ENCODE measurements at places on chromosomes 7 and 10.
A peak's percentile ranks its signal among the peaks of the same experiment; 100 is the strongest.

GRCh38 chr7:15998617-15999016, 312.1 kb upstream of the MEOX2 start:
- no peak for DNase-seq

- no peak for DNase-seq
Measured at GRCh38 chr7:122137251-122138077, 6.6 kb downstream of the AASS start.

GRCh38 chr10:11949152-11949551, 93.5 kb downstream of the UPF2 start:
- no peak for DNase-seq

GRCh38 chr10:86252079-86252478, 114.5 kb downstream of the GRID1 start:
- DNase-seq = no peak

DNA sequence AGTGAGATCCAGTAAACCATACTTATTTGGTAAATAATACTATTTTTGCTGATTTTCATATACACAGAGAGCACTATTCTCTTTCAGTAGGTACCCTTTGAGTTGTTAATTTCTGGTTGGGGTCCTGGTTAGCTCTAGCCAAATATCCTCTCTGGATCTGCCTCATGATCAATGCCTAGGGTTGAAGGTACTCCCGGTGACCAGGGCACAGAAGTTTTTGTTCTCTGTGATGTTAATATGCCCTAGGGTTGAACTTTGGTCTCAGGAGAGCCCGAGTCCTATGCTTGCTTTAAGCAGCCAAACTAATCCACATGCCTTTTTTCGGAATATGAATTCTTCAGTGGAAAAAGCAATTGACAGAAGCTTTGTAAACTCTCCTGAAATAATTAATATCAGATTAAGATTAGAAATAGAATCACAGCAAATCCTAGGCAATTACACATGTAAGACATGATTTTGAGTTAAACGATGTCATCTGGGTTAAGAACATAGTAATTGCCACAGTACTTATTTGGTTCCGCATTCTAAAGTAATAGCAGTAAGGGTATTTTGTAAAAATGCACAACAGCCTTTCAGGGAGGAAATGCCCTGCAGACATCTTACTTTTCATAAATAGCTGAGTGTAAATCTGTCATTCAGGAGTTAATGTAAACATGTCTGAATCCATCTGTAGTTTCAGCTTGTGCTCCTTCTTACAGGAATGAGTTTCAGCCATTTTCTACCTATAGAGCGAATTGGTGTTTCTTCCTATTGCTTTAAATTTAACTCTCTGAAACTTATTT, 10.1 kb downstream of the CHN2 start:
- DNase-seq = no peak

GRCh38 chr7:50584793-50585408, 19.7 kb upstream of the DDC start:
- no peak for DNase-seq

GRCh38 chr7:79615871-79616640, 162.6 kb upstream of the MAGI2 start:
- DNase-seq = no peak

DNA sequence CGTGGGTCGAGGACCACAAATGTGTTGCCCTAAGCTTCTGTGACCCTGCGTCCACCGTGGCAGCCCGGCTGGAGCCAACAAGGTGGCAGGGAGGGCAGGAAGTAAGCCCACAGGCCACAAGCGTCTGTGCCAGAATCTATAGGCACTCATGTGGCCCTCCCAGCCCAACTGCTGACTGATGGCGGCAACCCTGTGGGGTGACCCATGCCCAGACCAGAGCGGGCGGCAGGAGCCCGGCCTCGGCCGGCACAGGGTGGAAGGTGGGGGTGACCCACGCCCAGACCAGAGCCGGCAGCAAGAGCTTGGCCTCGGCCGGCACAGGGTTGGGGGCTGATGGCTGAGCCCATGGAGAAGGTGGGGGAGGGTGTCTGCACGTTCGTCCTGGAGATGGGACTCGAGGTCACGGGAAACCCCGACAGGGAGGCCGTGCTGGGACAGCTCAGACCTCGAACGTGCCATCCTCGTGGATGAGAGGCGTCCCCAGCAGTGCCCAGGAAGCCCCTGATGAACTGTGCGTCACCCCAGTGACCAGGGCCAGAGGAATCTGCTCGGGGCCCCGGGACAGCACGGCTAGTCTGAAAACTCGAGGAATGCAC, 181.0 kb downstream of the ELFN1 start:
- no peak for DNase-seq

GRCh38 chr7:43767311-43767710, 8.8 kb downstream of the BLVRA start:
- DNase-seq = no peak

GRCh38 chr7:91345449-91345848, 81.2 kb downstream of the FZD1 start:
- no peak for DNase-seq

GRCh38 chr10:26881600-26882331, 21.0 kb upstream of the ABI1 start:
- DNase-seq = peak; percentile 66

DNA sequence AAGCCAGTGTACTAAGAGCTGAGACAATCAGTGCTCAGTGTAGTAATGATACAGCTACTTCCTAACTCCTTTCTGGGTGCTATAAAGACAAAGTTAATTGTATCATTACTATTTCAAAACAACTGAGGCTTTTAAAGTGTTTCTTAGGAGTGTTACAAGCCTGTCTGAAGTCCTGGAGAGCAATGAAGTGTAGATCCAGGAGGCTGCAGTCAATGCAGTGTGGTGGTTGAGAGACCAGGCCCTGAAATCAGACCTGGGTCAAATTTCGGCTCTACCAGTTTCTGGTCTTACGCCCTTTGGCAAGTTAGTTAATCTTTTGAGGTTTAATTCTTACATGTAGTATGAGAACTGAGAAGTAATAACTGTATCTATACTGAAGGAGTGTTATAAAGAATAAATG, 387.0 kb downstream of the SDK1 start:
- DNase-seq = no peak

GRCh38 chr10:96556003-96556402, 30.8 kb downstream of the TM9SF3 start:
- no peak for DNase-seq

DNA sequence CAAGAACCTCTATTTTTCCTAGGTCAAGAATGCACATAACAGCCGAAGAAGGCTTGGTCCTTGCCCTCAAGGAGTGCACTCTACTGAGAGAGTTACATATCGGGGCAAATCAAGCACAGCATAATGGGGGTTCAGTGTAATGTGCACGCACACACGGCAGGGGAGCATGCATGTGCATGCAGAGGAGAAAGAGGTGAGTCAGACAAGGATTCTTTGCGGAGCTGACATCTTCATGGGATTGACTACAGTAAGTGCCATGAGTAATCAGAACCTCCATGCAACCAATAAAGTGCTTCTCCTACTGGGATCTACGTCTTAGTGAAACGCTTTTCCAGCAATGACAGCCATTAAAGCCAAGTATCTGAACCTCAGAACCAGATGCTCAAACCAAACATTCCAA, 123.6 kb downstream of the RNF216 start:
- no peak for DNase-seq

DNA sequence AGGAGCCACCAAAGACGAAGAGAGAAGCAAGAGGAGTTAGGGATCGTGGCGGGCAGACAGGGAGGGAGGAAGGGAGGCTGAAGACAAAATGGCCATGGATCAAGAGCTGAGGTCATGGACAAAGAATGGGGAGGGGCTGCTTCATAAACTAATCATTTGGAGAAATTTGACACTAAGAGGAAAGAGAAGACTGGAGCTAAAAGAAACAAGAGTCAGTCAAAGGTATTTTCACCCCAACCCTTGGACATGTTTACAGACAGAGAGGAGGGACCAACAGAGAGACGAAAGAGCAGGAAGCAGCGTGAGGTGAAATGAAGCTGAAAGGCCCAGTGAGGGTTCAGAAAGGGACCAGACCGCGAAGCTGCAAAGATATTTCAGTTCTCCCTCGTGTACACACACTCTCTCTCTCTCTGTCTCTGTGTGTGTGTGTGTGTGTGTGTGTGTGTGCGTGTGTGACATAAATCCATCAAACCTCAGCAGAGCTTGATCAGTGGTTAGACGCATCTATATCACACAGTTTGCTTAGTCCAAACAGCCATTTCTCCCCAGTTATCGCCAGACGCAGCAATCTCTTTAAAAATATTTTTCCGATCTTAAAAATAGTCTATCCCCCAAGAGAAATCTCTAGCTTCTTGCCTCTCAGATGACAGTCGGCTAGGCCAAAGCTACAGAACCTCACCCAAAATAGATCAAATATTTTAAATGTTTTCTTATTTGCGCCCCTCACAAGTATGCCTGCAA, 12.5 kb upstream of the CALD1 start:
- no peak for DNase-seq

- DNase-seq = no peak
Measured at GRCh38 chr7:143850682-143851081, 51.3 kb downstream of the TCAF1 start.

DNA sequence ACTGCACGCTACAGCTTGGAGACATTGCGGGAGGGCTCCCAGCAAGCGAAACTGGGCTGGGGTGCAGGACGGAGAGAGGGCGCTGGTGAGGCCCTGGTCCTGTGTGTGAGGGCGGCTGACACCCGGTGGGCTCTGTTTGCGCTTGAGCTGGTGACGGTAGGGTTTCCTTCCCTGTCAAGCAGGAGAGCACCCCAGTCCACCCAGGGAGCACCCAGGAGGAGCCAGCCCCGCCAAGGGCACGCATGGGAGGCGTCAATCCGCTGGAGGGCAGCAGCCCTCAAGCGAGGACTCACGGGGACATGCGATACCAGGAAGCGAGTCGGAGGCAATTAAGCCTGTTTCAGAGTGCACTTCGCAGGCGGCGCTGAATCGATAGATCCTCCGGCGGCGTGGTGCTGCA, 109.4 kb downstream of the MAD1L1 start:
- no peak for DNase-seq

- DNase-seq = no peak
Measured at GRCh38 chr10:102423372-102423968, 2.8 kb downstream of the FBXL15 start.

GRCh38 chr7:16492513-16493062, 27.1 kb upstream of the SOSTDC1 start:
- no peak for DNase-seq

DNA sequence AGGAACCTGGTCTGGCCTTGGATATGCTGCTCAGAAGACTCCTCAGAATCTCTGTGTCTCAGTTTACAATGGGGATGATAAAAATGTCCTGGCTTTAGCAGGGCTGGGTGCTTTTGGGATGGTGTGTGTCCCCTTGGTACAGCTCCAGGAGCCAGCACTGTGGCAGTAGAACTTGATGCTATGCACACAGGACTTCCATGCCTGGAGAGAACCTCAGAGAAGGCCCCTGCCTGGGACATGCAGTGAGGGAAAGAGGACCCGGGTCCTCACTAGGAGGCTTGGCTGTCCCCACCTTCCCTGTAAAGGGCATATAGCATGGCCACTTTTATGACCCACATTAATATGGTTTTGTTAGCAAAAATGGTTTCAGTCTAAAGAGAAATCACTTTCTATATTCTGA, 100.5 kb downstream of the GLRX3 start:
- DNase-seq = no peak

- no peak for DNase-seq
Measured at GRCh38 chr10:34507217-34507616, 307.9 kb downstream of the PARD3 start.

DNA sequence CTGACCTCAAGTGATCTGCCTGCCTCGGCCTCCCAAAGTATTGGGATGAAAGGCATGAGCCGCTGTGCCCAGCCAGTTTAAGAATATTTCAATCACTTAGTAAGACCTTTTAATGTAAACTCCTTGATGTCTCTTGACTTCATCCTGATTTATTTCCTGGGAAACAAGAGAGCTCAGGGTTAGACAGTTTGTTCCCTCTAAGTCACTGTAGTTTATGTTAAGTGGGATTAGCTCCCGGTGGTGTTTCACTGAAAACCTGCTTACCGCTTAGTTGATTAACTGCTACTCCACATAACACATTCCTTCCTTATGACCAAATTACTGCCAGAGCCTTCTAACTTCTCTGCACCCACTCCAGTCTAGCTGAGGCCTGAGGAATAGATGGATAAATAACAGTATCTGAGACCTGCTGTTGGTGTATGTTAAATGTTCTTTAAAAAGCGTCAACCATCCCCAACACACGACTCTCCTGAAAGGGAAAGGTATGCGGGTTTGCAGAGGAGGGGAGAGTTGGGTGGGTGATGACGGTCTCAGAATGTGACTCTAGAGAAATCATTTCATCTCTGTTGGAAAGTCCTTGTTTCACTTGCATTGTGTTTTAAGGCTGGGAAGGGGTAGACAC, 48.7 kb downstream of the CREB3L2 start:
- DNase-seq = no peak

GRCh38 chr10:34775044-34775637, 40.0 kb downstream of the PARD3 start:
- no peak for DNase-seq

- DNase-seq = no peak
Measured at GRCh38 chr10:46317370-46317769, 30.6 kb downstream of the ANTXRL start.

- no peak for DNase-seq
Measured at GRCh38 chr10:63780101-63780500, 258.9 kb downstream of the REEP3 start.

DNA sequence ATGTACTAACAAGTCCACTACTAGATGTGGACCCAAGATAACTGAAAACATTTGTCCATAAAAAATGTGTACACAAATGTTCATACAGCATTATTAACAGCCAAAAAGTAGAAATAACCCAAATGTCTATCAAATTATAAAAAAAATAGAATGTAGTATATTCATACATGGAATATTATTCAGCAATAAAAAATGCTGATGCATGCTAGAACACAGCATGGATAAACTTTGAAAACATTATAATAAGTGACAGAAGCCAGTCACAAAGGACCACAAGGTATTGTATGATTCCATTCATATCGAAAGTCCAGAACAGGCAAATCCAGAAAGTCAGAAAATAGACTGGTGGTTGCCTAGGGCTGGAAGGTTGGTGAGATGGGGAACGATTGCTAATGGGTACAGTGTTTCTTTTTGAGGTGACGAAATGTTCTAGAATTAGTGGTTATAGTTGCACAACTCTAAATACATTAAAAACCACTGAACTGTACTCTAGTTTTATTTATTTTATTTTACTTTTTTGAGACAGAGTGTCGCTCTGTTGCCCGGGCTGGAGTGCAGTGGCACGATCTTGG, 43.3 kb upstream of the ANLN start:
- no peak for DNase-seq

DNA sequence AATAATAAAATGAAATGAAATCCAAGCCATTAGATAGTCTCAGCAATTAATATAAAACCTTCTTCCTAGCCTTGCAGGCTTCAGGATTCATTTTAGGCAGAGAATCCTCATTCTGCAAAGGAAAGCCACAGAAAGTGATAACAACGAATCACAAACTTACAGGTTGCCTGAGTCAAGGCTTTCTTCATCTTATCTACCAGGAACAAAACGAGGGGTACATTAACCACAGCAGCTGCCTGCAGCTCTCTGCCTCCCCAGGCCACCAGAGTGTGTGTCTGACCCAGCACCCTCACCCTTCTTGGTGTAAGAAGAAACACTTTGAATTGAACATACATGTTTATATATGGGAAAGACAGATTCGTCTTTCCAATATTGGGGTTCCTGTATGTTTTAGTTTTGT, 12.5 kb upstream of the TNS3 start:
- no peak for DNase-seq

- DNase-seq = no peak
Measured at GRCh38 chr10:123451618-123452245, 214.4 kb upstream of the GPR26 start.

- DNase-seq = no peak
Measured at GRCh38 chr10:100436255-100436654, 26.6 kb upstream of the WNT8B start.
